ENCODE measurements at places on chromosomes 4 and X. TPM values are rescaled to one million over a fixed set of nuclear protein-coding genes. Genes with fewer than 3 reads are reported as not detected.
A peak's percentile ranks its signal among the peaks of the same experiment; 100 is the strongest.

Gene SSX1
- not detected for total RNA-seq

Gene ANOS1
- 0.04 TPM for total RNA-seq

Gene CYP2U1
- total RNA-seq, result 3.1 TPM

Gene XAGE1A
- total RNA-seq, result not detected

Gene GYPE
- total RNA-seq, result 0.77 TPM

Gene OTUD6A
- total RNA-seq, result not detected

Gene WDR17
- total RNA-seq, result 1.5 TPM

Gene SPANXB1
- not detected for total RNA-seq

Gene LINC00632
- total RNA-seq, result 0.43 TPM

Gene ZNF185
- total RNA-seq, result 1.7 TPM

Gene IL1RAPL2
- total RNA-seq, result not detected

Gene F8A1
- 40.6 TPM for total RNA-seq

Gene FAM47A
- total RNA-seq, result not detected

GRCh38 chrX:2485789-2486345 lies 14.9 kb downstream of the DHRSX start:
- DNase-seq, result no peak

- DNase-seq, result peak; percentile 67
Measured at GRCh38 chr4:4461850-4462249, 74.9 kb downstream of the NSG1 start.

DNA sequence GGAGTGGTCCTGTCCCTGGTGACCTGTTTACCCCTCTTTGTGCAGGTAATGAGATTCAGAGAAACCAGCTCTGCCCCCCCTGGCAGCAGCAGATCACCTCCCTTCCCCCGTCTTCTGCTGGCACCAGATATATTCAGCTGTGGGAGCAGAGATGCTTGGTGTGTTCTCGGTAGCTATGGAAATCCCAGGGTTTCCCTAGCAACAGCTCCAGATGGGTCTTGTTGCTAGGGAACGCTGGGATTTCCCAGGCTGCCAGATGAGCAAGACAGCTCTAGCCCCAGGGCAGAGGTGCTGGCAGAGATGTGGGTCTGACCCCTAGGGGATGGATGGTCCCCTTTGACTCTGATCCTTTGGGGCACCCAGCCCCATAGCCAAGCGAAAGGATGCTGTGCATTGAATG lies 20.2 kb downstream of the CETN2 start:
- DNase-seq, result no peak

DNA sequence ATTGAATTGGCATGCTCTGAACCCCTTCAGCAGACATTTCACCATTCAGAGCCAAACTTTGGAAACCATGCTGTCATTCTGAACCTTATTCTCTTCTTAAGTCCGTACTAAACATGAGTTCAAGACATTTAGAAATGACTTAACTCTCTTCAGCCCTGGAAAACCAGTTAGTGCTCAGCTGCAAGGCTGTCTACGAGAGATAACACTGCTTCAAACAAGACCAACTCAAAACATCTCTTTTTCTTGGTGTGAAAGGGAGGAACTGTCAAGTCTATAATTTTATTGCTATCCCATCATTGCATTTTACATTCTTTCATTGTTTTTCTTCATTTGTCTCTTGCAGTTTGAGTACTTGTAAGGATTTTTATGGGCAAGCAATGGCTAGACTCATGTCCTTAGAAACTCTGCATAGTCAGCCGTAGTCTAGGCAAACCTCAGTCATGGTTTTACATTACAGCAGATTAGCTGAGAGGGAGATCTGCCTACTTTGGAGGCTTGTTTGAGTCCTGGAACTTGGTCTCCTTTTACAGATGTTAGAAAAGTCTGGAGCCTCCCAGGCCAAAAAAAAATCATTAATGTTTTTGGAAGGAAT lies 120.6 kb upstream of the JADE1 start:
- DNase-seq, result no peak

- no peak for DNase-seq
Measured at GRCh38 chr4:113827285-113827684, 65.7 kb upstream of the CAMK2D start.

DNA sequence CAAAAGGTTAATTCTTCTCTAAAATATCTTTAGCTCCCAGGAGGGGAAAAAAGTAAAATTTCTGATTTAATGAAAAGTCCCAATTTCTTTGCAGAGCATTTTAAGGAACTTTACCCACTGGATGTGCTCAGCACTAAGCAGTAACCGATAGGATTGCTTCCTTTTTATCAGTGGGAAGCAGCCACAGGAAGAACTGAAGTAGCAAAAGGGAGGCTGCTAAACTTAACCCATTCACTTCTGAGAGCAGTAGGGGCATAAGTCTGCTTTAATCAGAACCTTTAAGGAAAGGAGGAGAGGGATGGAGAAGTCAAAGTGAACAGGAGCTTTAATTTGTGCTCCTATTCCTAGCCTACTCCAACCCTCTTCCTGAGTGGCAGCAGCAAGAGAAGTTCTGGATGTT lies at the start of gene F8:
TSS of gene F8 (minus strand) at position 139 of the 400 bp plus-strand sequence. CDS start 171 bp downstream, outside the sequence.
- no peak for DNase-seq

- DNase-seq, result no peak
Measured at GRCh38 chr4:4969298-4969697, 50.0 kb downstream of the CYTL1 start.

GRCh38 chr4:77956917-77957316 lies 94.3 kb downstream of the MRPL1 start:
- peak; percentile 15 for DNase-seq

DNA sequence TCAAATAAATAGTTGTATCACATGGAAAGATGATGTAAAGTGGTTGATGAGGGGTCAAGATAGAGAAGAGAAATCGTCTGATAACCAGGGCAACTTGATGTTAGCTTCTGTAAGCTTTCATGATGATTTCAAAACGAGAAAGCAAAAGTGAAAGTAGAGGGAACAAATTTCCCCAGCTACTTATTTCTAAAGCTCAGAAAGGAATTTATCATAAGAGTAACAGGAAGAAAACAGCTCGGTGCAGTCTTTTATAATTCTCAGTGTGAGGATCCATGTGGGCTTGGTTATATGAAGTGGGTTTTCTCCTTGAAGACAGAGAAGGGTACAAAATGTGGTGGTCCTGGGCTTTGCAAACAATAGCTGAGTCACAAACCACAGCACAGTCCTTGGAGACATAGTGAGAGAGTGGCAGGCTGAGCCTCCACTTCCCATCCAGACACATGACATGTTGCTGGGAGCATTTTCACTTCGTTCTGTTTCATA lies 32.1 kb upstream of the GLRA2 start:
- DNase-seq, result peak; percentile 10

DNA sequence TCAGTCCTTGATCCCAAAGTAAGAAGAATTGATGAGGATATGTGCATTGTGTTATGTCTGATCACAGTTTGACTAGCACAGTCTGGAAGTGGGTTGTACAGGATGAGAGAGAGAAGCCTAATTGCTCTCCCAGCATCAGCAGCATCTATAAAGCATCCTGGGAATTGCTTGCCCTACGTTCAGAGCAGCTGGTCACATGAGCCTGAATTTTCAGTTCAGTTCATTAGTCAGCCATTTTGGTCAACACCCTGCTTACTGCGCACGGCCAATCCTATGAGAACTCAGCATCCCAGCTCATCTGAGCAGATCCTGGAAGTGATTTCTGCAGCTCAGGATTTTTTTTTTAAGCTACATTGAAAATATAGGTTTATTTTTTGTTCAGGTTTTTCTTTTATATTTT lies at the start of gene RUFY3:
TSS of gene RUFY3 (plus strand) at position 218 of the 400 bp plus-strand sequence. CDS start 610 bp downstream, outside the sequence.
- no peak for DNase-seq

GRCh38 chrX:134683351-134684005 lies 25.2 kb upstream of the PLAC1 start:
- DNase-seq, result no peak

DNA sequence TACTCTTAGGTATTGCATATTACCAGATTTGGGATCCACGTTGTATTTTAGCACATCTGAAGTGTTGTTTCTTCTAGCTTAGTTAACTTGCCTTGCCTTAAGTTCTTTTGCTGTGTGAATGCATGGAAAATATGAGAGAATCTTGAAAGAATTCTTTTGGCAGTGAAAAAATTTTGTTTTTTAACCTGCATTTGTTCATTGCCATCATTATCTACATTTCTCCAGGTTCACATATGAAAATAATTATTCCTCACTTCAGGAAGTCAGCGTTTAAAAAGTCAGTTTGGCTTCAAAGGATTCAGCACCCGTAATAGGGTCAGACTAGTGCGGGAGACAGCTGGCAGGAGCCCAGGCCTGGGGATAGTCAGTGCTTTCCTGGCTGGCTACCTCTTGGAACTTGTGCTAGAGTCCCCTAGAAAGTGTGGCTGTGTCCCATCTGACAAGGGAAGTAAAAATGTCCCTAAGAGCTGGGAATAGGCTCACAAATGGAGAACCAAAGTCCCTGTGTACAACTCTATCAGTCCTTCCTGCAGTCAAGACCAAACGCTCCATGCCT lies 251.9 kb upstream of the KLF3 start:
- DNase-seq, result no peak

- no peak for DNase-seq
Measured at GRCh38 chrX:13051529-13052172, 7.2 kb upstream of the FAM9C start.

DNA sequence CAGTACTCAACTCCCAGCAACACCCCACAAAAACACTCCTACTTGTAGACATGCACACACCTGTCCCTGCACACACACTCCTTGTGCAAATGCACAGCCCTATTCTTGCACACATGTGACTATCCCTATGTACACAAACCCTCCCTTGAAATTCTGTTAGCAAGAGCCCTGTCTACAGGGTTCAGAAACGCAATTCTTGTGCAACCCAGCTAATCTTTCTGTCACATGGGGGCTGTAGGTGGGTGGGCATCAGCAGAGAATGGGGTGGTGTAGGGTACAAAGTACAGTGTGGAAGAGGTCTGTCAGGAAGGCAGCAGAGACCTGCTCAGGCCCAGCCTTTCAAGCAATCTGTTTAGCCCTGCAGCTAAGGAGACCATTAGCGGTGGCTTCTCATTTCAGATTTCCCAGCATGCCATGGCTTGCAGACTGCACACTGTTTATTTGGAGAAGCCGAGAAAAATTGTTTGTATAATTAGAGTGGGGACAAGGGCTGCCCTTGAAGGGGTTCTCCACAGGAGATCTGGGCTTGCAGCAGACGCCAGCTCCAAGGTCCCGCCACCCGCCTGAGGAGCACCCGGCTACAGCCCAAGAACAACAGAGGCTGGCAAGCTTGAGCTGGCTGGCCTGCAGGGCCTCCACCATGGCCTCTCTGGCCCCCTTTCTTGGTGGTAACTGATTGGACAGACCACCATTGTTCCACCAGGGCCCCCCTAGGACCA lies 144.0 kb upstream of the PJA1 start:
- DNase-seq, result no peak

- DNase-seq, result no peak
Measured at GRCh38 chr4:119939071-119939995, 127.3 kb downstream of the MAD2L1 start.

- no peak for DNase-seq
Measured at GRCh38 chr4:149709640-149710039, 106.0 kb downstream of the IQCM start.

DNA sequence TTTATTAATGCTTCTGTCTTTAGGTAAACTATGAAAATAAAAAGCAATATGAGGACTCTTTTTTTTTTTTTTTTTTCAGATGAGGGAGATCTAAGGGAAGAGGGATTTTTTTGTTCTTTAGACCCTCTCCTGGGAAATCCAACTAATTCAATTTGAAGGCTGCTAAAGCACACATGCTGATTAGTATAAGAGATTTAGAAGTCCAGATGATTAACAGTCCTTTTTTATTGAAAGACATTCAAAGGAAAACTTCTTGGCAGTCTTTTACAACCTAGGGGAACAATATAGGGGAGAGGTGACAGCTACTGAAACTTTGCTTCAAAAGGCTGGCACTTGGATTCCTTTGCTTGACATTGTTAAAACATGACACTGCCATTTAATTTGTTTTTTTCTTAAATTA lies 602.5 kb downstream of the RAPGEF2 start:
- DNase-seq, result no peak

- DNase-seq, result no peak
Measured at GRCh38 chrX:119481323-119481801, 13.1 kb downstream of the SLC25A5 start.

- no peak for DNase-seq
Measured at GRCh38 chr4:6908432-6909112, 1.1 kb upstream of the TBC1D14 start.

GRCh38 chr4:124389591-124389990 lies 322.9 kb downstream of the ANKRD50 start:
- no peak for DNase-seq

GRCh38 chrX:41824551-41824950 lies 98.8 kb downstream of the CASK start:
- no peak for DNase-seq

DNA sequence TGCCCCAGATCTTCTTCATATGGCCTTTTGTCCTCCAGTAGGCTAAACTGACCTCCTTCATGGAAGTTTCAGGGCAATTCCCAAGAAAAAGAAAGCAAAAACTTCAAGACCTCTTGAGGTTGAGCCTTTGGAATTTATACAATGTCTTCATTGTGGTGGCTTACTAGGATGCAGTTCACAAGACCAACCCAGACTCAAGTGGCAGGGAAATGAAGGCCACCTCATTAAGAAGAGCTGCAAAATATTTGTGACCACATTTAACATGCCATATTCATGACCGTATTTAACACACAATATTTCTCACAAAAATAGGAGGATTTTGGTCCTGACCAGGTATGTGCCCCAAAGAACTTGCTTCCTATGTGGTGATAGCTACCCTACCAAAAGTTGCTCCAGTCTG lies 605.5 kb upstream of the PITX2 start:
- no peak for DNase-seq

GRCh38 chrX:29948653-29949052 lies 266.7 kb upstream of the MAGEB2 start:
- no peak for DNase-seq

- no peak for DNase-seq
Measured at GRCh38 chr4:180619440-180619839, 1623.8 kb upstream of the TENM3 start.

All from activated CD8-positive, alpha-beta T cell treated with anti-CD3 and anti-CD28 coated beads for 36 hours (primary cell).